ENCODE measurements at places on chromosomes 1 and 21.

- no peak for DNase-seq
Observed at GRCh38 chr1:199490769-199491527, 536.6 kb upstream of the NR5A2 start.

- no peak for DNase-seq
Observed at GRCh38 chr1:23263380-23263887, 46.1 kb upstream of the HTR1D start.

- DNase-seq: no peak
Observed at GRCh38 chr1:18978706-18979105, 22.2 kb upstream of the IFFO2 start.

GRCh38 chr1:25563330-25564215 is 20.2 kb downstream of the LDLRAP1 start:
- DNase-seq: no peak

DNA sequence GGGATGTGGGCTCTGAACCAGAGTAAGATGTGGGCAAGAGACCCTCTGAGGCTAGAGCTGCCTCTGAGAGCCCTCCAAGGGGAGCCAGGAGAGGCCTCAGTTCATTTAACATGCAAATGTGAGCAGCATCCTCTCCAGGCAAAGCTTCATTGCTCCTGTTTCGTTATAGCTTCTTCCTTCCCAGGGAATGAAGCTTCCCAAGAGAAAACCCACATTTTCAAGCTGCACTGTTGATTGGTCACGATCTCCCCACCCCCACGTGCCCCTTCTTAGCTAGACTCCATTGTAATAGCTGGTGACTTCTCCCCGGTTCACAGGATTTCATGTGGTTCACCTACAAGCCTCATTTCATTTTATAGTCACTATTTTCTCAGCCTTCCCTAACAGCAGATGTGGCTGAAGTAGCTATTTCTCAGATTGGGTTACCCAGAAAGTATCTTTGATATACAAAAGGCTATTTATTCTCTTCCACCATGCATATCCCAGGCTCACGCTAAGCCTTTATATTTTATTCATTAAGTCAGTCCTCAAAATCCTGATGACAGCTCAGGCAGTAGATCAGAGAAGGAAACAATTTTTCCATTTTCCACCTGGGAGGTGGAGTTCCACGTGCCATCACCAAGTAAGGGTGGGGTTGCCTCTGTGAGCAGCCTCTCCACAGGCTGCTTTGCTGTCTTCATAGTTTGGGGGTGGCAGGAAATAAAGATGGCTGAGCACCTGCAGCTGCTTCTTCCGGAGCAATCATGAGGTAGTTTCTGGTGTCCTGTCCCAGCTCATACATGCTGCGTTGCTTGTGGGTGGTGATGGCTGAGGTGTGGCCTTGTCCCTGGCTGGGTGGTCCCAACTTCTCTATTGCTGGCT is 178.3 kb upstream of the RAB4A start:
- no peak for DNase-seq

GRCh38 chr1:235867903-235868469 is 1.3 kb upstream of the LYST start:
- DNase-seq: no peak

- DNase-seq: no peak
Observed at GRCh38 chr1:201880928-201881571, 7.6 kb upstream of the SHISA4 start.

DNA sequence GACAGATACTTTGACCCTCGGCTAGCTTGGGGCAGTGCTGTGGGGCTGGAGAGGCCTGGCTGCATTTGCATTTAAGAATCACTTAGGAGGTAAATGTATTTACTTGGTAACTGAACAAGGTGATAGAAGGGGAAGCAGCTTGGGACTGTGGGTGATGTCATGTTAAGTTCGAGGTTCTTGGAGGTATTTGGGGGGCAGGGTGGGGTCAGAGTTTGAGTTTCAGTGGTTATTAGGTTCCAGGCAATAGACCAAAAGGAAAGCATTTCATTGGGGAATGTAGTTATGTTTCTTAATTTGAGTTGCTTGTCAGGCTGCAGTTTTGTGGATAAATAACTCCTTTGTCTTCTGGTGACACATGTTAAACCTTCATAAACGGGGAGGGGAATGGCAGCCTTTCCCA is 2.4 kb upstream of the FAM78B start:
- DNase-seq: no peak

DNA sequence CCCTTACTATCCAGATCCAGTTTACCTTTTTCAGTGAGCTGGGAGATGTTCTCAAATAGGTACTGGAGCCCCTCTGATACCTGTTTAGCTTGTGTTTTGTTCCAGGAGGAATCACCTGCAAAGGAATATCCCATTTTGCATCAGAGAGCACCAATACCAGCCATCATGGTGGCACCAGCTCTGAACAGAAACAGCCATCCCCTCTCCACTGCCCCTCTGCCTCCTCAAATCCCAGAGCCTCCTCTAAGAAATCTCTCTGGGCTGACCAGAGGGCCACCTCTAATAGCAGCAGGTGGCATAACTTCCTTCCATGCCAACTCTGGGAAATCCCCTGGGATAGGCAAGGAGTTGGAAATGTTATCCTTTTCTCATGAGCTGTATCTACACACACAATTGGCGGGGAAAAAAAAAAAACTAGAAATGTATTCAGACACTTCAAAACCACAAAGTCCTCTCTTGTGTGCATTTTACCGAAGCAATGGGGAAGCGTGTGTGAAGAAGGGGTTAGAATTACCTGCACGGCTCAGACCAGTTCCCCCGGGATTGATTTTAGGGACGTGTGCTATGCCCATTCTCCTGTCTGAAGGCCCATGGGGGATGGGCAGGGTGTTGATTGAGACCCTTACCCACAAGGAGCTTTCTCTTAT is 2.4 kb downstream of the PGLYRP4 start:
- DNase-seq: no peak

DNA sequence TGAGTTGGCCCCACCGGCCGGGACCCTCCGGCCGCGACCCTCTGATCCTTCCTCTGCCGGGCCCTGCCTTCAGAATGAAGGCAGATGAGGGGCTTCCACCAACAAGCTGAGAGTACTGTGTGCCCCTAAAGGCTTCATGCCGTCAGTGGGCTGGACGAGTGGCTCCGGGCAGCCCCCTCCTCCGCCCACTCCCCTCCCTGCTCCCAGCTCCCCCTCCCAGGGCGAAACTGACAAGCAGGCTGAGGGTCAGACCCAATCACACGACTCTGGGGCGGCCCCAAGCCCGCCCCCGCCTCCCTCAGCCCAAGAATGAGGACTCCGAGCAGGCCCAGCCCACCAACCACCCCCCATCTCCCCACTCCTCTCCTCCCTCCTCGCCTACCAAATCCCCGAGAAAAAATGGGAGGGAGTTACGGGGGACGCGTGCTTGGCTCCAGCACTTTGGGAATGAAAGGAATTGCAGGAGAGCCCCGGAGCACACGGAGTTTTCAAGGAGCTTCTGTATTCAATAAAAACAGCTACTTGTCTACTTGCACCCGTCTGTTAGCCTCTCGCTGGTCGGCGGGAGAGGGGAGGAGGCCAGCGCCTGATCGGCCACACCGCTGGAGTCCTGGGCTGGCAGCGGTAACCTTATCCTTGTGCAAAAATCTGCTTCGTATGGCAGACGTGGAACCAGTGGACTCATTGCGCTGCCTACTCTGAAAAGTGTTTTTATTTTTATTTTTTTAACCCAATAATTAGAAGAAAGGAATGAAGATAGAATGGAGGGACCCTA is at the start of gene COL11A1:
Gene COL11A1 (minus strand): TSS at position 147 of the 775 bp plus-strand sequence. CDS start 344 bp downstream, outside the sequence.
- DNase-seq: no peak

DNA sequence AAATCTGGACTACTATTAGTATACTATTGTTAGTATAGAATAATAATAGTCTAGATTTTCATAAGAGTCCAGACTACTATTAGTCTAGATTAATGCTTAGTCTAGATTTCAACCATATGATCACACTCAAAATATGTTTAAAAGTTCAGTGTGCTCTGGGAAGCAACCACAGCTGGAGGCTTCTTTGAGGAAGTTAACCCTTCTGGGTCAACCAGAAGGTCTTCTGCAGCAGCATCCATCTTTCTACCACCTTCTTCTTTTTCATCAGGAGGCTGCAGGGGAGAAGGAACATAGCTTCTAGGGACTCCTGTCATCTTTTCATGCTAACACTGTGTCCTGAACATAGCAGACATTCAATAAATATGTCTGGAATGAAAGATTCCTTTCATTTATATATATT is 51.2 kb upstream of the DNAJC6 start:
- no peak for DNase-seq

DNA sequence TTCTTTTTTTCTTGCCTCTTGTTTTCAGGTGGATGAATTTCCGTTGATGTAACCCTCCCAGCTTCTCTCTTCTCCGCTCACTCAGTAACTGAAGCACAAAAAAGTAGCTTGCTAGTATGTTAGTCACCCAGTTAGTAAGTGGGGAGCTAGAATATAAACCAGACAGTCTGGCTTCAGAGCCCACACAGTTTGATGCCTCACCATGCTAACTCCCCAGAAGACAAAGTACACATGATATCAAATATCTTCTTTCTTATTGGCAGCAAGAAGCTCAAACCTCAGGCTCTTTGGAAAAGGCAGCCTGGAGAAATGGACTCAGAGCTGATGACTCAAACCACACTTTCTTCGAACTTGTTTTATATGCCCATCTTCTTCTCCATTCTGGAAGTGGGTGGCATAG is 187.5 kb upstream of the PLXNA2 start:
- no peak for DNase-seq

DNA sequence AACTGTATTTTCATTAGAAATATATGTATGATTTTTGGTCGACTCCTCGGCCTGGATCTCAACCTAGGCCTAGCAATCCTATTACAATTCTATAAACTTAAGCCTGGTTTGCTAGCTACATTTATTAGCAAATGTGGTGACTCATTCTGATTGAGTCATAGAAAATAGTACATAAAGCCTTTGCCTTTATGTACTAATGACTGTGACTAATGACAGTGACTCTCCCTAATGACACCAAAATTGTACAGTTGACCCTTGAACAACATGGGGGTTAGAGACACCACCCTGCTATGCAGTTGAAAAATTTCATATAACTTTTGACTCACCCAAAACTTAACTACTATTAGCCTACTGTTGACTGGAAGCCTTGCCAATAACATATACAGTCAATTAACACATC is 78.9 kb downstream of the CLEC20A start:
- DNase-seq: no peak

- DNase-seq: no peak
Observed at GRCh38 chr1:115952547-115952946, 23.8 kb upstream of the SLC22A15 start.

GRCh38 chr1:185439727-185440415 is 122.8 kb upstream of the IVNS1ABP start:
- DNase-seq: no peak

DNA sequence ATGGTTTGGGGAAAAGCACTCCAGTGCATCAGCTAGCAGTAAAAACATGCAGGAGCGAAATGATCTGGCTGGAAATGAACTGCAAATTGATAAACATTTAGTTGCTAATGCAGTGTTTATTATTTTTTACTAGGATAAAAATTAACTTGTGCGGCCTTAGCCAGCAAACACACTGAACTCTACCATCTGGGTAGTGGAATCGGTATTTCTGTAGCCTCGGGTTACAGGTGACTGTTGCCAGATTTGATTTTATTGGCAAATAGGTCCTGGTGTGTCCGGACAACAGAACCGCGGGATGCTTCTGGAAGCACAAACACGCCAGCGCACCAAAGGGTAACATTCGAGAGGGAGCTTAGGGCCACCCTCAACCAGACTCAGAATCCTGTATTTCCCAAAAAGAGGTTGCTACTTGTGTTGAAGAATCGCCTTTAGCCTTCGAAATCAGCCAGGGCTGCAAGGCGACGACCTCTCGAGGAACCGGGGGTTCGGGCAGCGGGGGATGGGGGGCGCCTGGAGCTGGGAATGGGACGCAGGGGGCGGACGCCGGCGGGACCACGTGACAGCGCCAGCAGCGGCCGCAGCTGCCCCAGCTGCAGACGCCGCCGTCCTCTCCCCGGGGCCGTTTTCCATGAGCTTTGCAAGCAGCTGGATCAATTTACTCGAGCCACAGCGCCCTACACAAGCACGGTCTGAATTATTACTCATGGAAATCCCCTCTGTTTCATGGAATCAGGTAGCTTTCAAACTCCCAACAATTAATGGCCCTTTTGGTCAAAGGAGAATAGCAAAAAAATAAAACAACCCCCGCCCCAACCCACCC is 158.8 kb downstream of the TOMM20 start:
- DNase-seq: no peak

DNA sequence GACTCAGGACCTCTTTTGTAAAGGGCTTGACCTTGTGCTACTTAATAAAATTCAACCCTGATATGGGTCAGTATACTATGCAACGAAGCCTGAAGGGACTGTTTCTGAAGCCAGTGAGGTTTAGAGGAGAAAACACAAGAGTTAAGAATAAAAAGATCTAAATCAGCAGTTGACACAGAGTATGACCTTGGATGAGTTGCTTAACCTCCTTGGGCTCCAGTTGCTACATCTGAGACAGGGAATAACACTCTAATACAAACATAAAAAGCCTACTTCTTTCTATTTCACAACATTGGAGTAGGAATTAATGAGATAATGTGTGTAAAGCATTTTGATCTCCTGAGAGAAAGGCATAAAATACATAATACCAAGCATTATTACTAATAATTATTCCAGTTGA is 882.4 kb upstream of the ADGRL2 start:
- no peak for DNase-seq

DNA sequence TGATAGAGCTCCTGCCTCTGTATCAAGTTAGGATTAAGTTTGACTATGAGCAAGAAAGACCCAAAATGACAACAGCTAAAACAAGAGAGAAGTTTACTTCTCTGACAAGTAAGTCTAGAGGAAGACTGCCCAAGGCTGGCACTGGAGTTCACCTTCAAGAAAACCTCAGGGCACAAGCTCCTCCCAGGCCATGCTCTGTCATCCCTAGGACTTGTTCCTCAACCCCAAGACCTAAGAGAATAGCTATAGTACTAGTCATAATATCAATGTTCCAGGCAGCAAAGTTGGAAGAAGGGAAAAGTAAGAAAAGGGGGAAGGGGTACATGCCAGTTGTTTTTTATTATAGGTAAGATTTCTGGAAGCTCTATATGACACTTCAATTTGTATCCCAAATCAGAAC is 26.4 kb upstream of the DARS2 start:
- DNase-seq: no peak

- DNase-seq: no peak
Observed at GRCh38 chr1:65068202-65069010, 79.6 kb upstream of the AK4 start.

DNA sequence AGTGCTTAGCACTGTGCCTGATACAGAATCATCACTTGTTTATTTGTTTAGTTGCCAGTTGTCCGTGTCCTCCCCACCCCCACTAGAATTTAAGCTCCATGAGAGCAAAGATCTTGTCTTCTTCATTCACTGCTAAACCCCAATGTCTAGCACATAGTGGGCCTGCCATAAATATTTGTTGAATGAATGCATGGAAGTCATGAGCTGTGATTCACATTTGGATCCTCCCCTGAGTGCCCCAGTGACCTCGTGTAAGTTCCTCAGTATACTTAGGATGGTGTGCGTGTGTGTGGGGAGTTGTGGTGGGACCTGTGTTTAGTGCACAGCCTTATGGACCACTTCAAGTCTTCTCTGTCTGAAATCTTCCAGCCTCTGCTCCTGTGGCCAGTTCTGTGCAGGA is 23.1 kb downstream of the IER5 start:
- no peak for DNase-seq

Data from activated naive CD4-positive, alpha-beta T cell (primary cell).